ENCODE measurements at places on chromosomes 3 and 15.

GRCh38 chr3:33883538-33883950 is 85.1 kb downstream of the PDCD6IP start:
- peak; percentile 43 for DNase-seq

GRCh38 chr3:122392868-122393844 is 9.2 kb downstream of the FAM162A start:
- DNase-seq, result peak; percentile 50

DNA sequence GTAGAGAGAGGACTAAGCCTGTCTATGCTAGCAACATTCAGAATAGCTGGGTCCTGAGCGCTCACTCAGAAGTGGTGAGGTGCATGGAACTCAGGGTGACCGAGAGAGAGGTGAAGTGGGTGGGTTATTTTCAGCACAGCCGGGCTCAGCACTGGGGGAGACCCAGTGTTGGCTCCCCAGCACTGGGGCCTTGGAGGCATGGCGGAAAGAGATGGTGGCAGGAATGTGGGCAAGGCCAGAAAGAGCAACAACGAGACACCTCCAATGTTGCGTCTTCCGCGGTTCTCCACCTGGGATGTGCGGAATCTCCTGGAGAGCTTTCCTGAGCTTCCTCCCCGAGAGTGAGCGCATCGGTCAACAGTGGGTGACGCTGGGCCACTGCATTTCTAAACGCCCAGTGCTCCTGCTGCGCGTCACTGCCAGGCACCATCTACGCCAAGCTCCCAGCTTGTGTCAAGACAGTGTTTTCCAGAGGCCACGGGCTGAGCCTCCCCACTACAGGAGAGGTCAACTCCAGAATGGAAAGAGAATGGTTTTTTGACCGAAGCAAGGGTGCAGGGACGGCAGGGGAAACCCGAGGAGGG is 148.4 kb downstream of the ADAMTS17 start:
- DNase-seq, result no peak

GRCh38 chr3:132294906-132295305 is 22.3 kb upstream of the ACP3 start:
- DNase-seq, result no peak

DNA sequence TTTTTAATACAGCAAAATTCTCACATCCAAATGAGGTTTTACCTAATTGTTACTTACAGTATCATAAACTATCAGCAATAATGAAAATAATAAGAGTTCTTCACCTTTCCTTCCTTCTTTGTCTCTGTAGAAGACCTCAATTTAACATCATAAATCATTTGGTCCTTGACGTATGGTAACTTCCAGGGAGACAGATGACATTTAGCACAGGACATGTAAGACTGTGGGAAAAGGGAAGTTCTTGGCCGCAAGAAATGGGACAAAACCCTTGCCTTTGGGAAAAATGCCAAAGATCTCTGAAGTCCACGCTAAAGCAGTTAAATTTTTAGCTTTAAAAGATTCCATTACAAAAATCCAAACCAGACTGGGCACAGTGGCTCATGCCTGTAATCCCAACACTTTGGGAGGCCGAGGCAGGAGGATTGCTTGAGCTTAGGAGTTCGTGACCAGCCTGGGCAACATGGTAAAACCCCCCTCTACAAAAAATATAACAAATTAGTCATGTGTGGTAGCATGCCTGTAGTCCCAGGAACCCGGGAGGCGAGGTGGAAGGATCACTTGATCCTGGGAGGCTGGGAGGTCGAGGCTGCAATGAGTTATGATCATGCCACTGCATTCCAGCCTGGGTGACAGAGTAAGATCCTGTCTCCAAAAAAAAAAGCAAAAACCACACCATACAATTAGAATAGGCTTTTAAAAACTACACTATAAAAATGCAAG is 8.8 kb downstream of the PTPN9 start:
- DNase-seq, result no peak

GRCh38 chr15:81314378-81314777 is 9.6 kb downstream of the STARD5 start:
- no peak for DNase-seq

GRCh38 chr3:167996514-167996913 is 99.2 kb downstream of the GOLIM4 start:
- DNase-seq, result no peak

DNA sequence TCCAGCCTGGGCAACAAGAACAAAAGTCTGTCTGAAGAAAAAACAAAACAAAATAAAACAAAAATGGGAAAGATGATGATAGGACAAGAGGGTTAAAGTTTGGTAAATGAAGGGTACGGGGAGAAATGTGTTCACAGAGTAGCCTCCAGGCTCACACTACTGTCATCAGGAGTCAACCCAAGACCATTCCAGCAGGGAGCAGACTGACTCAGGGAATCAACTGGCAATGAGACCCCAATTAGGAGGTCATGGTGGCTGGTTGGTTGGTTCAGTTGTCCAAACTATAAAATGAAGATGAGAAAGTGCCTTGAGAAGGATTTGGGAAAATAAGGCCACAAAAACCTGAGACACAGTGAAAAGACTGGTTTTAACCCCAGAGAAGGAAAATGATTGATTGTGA is 51.8 kb downstream of the KLHL6 start:
- DNase-seq, result no peak

DNA sequence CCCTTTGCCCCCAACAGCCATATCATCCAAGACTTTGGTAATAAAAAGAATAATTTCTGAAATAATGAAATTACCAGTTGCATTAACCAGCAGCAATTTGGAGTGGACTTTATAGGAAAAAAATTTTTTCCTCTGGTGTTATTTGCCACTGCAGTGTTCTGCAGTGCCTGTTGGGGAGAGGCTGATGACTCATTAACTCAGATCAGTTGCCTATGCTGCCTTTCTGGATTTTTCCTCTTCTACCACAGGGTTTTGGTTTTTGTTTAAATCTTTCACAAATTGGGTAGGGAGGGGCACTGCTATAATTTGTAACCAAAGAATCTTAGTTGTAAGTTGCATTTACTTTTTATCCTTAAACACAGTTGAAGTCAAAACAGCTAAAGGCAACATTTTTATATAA is 22.7 kb downstream of the ATP6V1A start:
- peak; percentile 49 for DNase-seq

- no peak for DNase-seq
Measured at GRCh38 chr15:33161209-33161608, 33.3 kb downstream of the FMN1 start.

- no peak for DNase-seq
Measured at GRCh38 chr3:45991341-45991740, 4.3 kb downstream of the FYCO1 start.

- DNase-seq, result no peak
Measured at GRCh38 chr3:49940667-49941249, 808 bp downstream of the RBM6 start.

- peak; percentile 54 for DNase-seq
Measured at GRCh38 chr3:66885326-66886000, 112.6 kb upstream of the KBTBD8 start.

- DNase-seq, result peak; percentile 51
Measured at GRCh38 chr3:148366743-148367410, 330.8 kb upstream of the AGTR1 start.

- DNase-seq, result no peak
Measured at GRCh38 chr3:21067031-21067813, 683.8 kb downstream of the ZNF385D start.

- DNase-seq, result peak; percentile 77
Measured at GRCh38 chr3:112061152-112061551, 25.0 kb upstream of the C3orf52 start.

GRCh38 chr15:40953713-40954074 is 423 bp downstream of the CHAC1 start:
- DNase-seq, result no peak

DNA sequence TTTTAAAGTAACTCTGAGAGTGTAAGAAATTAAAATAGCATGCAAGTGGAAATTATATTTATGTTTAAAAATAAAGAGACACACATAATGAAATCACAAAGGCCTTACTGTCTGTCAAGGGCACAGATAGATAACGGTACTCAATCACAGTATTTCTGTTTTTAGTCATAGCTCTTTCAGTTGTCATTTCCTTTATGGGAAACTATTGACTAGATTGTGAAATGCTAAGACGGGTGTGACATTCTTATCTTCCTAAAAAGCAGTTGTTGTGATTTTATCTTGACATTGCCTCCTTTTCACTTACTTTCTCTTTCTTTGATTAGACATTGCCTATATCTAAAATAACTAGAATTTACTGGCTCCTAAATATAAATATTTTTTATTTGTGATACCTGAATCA is 100.1 kb upstream of the PLSCR5 start:
- DNase-seq, result no peak

Measured in fibroblast of skin of back (primary cell).